ENCODE measurements at places on chromosomes 6 and 20.

GRCh38 chr6:147561726-147562125 is 53.2 kb downstream of the SAMD5 start:
- no peak for DNase-seq

DNA sequence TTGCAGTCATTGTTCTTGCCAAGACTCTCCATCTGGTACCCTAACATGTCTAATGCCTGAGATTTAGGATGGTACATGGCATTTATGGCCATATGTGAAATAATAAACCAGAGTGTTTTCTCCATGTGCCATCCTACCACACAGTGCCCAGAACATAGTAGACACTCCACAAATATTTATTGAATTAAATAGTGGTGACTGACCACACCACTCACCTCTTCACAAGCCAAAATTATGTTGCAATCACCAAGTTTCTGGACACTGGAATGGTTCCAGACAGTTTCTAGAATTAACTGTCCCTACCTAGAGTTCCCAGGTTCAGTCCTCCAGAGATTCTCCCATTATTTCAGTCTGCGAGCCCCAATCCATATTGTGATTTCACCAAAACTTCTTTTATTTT is 427.3 kb downstream of the KIF16B start:
- DNase-seq = no peak

DNA sequence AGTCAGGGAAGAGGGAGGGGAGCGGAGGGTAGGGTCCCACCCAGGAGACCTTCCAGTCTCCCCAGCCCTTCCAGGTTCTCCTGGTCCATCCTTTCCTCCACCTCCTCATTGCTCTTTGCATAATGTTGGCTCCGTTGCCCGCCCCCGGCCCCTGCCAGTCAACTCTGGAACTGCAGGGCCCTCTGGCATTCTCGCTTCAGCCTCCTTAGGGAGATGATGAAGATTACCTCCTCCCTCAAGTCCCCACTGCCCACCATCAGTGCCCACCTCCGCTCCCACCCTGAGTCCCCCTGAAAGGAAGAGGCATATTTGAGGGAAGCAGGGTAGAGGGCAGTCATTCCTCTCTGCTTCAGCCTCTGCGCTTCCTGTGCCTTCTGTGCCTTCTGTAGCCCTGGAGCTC is 8.5 kb downstream of the TMEM63B start:
- no peak for DNase-seq

GRCh38 chr20:9523636-9524035 is 9.2 kb downstream of the LAMP5 start:
- no peak for DNase-seq

GRCh38 chr6:129490521-129491255 is 219.3 kb downstream of the ARHGAP18 start:
- peak; percentile 61 for DNase-seq

DNA sequence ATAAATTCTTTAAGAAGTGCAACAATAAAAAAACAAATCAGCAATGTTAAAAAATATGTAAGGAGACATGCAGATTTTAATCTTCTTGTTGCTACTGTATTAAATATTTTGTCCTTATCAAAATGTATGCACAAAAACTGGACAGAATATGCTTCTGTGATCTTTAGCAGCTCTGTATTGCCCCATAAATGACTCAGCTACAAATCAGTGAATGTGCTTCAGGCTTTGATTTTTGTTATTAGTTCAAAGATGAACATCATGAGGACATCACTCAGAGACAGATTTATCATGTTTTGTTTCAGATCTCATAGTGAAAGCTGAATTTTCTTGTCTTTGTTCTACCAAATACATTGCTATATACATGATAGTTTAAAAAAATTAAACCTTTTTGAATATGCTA is 312.4 kb downstream of the GRIK2 start:
- no peak for DNase-seq

- no peak for DNase-seq
Measured at GRCh38 chr20:37872161-37872560, 30.8 kb upstream of the VSTM2L start.

DNA sequence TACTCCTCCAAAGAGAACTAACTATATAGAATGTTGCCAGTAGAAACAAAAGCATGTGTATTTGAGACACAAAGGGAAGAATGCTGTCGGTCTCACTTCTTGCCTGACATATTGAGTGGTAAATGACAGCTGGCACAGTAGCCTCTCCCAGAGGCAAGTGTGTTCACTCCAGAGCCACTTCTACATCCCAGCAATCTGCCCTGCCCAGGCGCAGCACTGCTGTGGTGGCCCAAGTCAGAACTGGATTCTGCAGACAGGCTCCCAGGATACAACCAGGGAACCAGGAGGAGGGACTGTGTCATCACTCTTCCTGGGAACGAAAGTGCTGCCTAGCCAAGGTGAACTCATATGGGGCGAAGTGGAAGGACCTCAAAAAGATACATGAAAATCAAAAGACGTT is 103.2 kb upstream of the ARMC2 start:
- no peak for DNase-seq

GRCh38 chr6:167985911-167986595 is 11.4 kb upstream of the KIF25 start:
- DNase-seq = no peak

DNA sequence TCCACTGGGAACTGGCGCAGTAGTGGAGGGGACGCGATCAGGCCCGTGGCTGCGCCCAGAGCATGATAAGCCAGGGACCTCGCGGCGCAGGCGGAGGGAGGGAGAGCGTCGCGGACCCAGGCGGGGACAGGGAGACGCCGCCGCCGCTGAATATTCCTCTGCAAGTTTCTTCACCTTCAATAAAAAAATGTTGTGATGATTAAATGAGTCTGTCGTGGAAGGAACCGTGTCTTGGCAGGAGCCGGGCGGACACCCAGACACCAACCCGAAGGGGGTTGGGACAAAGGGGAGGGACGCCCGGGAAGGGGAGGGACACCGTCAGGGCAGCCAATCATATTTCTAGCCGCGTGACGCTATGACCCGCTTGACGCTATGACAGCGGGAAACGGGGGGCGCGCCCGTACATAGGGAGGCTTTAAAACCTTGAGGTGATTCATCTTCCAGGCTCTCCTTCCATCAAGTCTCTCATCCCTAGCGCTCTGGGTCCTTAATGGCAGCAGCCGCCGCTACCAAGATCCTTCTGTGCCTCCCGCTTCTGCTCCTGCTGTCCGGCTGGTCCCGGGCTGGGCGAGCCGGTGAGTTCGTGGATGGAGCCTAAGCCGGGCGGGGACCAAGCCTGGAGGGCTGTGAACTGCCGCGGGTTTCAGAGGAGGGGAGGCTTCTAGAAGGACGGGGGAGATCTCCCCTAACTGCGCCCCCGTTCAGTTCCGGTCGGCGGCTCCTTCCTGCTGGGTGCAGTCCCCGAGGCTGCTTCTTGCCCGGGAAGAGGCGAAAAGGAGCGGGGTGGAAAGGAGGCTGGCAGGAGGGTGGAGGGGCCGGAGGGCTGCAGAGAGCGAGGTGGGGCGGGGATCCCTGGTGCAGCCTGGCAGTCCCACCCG is at the start of gene ULBP2:
TSS of gene ULBP2 (plus strand) at position 432 of the 878 bp plus-strand sequence. CDS start at position 491, 59 bp downstream.
- peak; percentile 83 for DNase-seq

GRCh38 chr6:34128045-34128444 is 17.8 kb downstream of the GRM4 start:
- DNase-seq = no peak

- no peak for DNase-seq
Measured at GRCh38 chr20:4110885-4111284, 95.5 kb upstream of the RNF24 start.

DNA sequence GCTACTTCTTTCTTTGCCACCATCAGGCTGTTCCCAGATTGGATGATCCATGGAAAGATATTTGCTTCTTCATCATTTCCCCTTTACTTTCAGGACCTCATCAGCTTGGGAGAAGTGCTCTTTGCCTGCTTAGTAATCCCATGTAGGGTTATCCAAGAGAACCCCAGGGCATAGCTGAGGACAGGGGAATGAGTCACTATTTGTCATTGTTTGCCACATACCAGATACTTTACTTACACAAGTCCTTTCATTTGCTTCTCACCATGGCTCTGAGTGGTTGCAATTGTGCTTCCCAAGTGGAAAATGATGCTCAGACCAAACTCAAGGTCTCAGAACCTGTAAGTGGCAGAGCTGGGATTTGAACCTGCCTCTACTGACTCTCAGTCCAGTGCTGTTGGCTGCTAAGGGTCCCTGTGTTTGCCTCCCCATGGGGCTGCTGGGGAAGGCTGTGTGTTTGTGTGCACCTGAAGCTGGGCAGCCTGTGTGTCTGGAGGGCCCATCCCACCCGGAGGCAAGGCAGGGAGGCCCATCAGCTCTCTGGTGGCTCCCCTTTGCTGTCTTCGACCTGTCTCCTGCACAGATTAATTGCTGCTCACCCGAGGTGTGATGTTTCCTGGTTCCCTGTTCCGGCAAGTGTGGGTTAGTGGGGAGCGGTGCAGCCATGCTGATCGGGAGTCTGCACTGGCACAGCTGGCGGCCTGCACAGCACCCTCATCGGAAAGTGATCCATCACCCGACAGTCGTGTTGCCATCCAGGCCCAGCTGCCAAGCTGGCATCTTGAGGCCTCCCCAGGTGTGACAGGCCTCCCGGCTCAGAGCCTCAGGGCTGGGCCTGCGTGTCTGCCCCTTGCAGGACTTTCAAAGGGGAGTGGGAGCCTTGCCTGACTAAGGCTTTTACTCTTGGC is 228.8 kb downstream of the DHX35 start:
- DNase-seq = no peak

DNA sequence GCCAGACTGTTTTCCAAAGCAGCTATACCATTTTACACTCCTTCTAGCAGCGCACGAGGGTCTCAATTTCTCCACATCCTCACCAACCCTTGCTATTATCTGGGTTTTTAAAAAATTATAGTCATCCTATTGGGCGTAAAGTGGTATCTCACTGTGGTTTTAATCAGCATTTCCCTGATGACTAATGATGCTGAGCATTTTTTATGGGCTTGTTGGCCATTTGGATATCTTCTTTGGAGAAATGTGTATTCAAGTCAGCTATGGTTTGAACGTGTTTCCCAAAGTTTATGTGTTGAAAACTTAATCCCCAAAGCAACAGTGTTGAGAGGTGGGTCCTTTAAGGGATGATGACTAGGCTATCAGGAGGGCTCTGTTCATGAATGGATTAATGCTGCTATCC is 6.7 kb downstream of the MCUR1 start:
- no peak for DNase-seq

DNA sequence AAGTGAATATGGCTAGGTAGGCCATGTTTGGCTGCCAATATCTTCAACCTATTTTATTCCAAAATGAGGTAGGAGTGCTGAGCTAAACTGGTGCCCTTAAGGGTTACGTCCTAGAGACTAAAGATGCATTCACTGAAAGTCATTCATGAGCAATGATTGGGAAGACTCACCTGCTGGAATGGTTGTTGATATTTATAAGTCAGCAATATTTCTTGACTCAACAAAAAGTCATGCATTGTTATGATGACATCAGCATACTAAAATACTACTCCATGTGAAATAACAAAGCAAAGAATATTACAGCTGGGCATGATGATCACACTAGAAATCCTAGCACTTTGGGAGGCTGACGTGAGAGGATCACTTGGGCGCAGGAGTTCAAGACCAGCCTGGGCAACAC is 17.6 kb upstream of the NUP153 start:
- DNase-seq = no peak

- DNase-seq = no peak
Measured at GRCh38 chr20:8082989-8083388, 49.1 kb upstream of the PLCB1 start.

DNA sequence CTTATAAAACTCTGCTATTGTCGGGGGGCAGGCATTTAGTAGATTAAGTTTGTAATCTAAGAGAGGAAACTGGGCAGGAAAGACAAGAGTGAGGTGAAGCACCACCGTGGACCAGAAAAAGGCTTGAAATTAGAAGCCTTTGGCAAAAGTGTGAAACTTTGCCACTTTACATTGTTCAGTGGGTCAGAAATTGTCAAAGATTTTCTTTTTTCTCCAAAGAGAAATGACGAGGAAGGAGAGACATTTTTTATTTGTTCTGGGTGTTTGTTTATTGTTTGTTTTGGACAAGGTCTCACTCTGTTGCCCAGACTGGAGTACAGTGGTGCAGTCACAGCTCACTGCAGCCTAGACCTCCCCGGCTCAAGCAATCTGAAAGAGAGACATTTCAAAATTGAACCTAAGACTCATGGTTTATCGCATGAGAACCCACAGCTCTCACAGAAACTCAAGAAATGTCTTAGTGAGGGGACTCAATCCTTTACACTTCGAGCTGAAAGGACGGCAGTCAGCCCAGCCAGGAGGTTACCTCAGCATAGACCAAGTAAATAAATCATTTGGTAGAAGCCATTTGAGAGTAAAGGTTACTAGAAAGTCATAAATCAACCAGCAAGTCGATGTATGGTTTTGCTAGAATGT is 262.8 kb upstream of the TAB2 start:
- DNase-seq = no peak

GRCh38 chr6:38141716-38142115 is 322.2 kb downstream of the ZFAND3 start:
- DNase-seq = no peak

DNA sequence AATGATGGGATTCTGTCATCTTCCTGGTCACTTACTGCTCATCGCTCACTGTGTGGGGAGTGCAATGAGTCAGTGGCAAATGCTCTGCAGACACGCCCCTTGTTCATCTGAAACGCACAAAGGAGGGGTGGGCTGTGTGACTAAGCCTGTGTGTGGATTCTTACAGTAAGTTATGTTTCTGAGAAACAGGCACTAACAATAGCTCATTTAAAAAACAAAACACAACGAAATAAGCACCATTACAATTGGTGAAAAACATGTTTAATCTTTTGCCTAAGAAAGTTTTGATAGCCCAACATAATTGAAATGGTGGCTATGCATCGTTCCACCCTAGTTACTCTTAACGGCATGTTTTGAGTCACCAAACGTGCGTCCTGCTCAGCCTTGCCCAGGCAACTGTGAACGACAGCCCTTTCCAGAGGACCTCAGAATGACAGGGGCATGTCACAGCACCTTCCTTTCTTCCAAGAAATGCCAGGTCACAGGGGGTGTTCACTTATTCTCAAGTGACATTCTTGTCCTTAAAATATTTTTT is 118.4 kb upstream of the SGK1 start:
- peak; percentile 17 for DNase-seq

DNA sequence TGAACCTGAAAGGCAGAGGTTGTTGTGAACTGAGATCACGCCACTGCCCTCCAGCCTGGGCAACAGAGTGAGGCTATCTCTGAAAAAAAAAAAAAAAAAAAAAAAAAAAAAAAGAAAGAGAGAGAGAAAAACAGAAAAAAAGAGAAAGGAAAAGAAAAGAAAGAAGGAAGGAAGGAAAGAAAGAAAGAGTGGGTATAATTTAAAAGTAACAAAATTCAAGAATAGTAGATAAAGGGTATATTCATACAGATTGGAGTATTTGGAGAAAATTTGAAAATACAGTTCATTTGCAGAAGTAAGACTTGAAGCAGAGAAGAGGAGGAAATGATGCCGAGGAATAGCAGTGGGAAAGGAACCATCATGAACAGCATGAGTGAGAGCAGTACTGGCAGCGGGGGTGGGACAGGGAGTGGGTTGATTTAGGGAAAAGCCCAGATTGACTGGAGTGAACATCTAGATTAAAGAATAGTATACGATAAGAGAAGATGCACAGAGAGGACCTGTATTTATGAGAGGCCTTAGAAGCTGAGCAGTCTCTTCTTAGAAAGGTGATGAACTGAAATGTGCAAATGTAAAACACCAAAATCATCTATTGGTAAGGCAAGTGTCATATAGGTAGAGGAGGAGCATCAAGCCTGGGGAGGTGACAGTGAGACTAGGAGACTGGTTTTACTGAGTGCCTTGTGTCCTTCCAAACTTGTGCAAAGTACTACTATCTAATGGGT is 17.8 kb upstream of the HLA-DRB1 start:
- no peak for DNase-seq

- DNase-seq = no peak
Measured at GRCh38 chr20:62838128-62838891, 21.5 kb downstream of the COL9A3 start.
